ENCODE measurements at places on chromosomes 5 and 9.

- DNase-seq: peak; percentile 33
Measured at GRCh38 chr9:69762527-69762926, 2.7 kb upstream of the PTAR1 start.

- no peak for DNase-seq
Measured at GRCh38 chr5:144032375-144032774, 138.1 kb downstream of the YIPF5 start.

- DNase-seq: no peak
Measured at GRCh38 chr5:159345336-159345735, 15.0 kb upstream of the IL12B start.

DNA sequence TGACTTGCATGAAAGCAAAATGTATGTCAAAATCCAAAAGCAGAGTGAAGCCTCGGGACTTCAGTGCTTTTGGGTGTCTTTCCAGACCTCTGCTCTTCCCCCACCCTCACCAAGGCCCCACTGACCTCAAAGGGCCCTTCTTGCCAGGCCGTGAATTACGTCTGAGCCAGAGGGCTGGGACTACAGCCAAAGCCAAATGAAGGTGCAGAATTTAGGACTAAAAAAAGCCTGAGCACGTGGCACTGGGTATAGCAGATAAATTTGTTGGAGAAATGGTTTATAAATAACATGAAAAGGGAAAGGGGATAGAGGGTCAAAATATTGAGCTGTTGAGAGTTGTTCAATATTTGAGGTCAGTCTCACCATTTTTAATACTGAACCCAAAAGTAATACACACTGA, 163.4 kb downstream of the GHR start:
- DNase-seq: no peak

GRCh38 chr5:170520372-170520771, 16.6 kb downstream of the KCNIP1 start:
- DNase-seq: peak; percentile 4

GRCh38 chr5:159395202-159395601, 64.9 kb upstream of the IL12B start:
- no peak for DNase-seq

DNA sequence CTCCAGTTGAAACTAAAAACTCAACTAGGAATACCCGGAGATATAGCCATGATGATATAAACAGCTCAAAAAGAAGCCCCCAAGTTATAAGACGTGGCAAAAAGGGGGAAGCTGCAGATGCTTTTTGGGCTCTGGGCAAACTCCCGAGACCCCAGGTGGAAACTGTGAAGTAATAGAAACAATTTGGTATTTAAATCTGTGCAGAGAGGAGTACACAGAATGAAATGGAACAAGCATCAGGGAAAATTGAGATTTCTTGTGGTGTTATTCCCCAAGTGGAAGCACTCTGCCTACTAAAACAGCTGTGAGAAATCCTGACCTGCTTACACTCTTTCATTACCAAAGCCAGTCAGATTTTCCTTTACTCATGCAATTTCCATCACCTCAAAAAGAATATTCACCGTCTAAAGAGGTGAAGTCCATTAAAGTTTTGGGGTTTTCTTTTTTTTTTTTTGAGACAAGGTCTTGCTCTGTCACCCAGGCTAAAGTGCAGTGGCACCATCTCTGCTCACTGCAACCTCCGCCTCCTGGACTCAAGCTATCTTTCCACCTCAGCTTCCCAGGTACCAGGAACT, 23.5 kb downstream of the SAXO1 start:
- no peak for DNase-seq

DNA sequence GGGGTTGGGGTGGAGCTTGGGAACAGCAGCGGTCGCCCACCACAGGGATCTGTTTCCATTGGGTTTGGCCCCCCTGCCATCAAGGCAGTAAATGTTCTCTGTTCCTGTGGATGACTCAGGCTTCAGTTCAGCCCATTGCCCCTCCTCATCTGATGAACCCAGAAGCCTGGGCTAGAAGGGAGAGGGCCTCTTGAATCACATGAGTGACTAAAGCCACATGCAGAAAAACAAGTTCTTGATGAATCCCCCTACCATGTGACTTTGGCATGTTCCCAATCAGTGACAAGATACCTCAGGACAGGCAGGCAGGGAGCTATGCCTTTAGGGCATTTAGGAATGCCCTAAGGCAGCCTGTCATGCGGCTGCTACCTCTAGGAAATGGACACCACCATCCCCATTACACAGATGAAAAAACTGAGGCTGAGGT, 2.5 kb downstream of the SH3PXD2B start:
- peak; percentile 86 for DNase-seq

DNA sequence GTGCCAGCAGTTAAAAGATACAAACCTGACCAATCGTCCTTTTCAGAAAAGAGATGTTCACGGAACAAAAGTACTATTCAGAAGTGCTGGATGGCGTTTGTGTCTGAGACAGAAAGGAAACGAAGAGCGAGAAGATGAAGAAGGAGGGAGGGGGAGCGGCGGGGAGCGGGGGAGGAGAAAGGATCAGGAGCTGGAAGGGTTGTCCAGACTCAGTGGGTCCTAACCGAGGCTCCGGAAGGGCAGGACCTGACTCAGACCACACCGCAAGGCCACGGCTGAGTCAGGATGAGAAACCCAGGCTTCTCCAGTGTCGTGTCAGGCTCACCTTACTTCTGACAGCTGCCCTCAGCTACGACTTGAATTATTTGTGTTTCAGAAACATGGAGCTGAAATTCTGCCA, 46.2 kb downstream of the PAX5 start:
- DNase-seq: no peak

DNA sequence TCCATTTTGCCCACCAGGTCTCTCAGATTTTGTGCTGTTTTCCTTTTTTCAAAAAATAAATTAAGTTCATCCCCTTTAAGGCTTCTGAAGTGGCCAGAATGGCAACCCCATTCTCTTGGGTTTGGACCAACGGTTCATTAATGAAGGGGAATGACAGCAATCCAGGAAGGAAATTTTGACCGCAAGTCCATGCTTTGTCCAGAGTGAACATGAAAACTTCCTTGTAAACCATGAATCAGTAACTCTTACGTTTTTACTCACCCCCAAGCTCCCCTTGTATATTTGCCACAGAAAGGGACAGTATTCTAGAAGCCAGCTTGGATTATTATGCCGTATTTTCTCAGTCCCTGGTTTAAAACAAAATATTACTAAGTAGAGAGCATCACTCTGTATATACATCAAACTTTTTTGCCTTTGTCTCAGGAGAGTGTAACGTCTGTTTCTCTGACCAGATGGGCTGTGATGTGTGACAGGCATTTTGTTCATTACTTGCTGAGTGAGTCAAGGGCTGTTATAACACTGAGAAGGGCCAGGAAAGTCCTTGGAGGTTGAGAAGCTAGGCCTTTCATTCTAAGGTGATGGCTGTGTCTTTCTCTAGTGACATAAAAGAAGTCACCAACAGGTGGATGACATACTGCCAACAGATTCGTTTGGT, 148.2 kb downstream of the SMARCA2 start:
- DNase-seq: no peak

GRCh38 chr5:151926188-151926587, 1.5 kb upstream of the GLRA1 start:
- no peak for DNase-seq

GRCh38 chr5:163941079-163941478, 435.7 kb downstream of the MAT2B start:
- no peak for DNase-seq

- DNase-seq: peak; percentile 34
Measured at GRCh38 chr5:32690153-32690552, 21.0 kb upstream of the NPR3 start.

DNA sequence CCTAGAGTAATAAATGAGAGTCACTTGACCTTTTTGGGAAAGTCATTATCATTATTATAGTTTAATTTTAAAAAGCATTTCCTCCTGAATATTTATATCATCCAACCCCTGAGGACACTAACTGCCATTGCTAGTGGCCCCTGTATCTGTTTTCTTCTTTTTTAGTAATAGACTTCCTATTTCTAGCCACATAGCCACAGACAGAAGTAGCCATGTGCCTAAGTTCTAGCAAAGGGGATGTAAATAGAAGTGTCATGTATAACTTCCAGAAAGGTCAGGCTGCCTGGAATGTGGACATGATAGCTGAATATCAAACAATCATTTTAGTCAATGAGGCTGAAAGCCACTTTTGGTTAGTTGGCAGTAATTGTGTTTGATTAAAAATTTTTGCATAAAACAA, 37.5 kb upstream of the IQGAP2 start:
- DNase-seq: no peak

DNA sequence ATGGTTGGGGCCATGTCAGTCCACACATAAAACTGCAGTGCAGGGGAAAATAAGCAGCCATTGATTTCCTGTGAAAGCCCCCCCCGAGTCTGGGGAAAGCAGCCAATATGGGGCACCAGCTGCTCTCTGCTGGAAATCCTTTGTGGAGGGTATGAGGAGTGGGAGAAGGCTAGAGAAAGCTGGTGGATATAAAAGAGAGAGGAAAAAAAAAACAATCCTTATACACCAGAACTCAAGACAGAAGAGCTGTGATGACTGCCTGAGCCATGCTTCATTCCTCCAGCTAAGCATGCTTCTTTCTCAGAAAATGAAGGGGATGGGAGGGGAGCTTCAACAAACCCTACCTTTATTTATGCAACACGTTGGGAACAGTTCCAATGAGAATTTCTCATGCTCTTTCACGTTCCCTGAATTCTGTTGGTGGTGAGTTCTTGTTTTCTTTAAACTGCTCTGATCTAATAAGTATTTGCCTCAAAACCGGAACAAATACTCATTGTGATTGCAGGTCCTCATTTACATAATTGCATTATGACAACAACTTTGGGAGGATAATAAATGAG, 688.0 kb upstream of the SEMA6A start:
- DNase-seq: no peak

DNA sequence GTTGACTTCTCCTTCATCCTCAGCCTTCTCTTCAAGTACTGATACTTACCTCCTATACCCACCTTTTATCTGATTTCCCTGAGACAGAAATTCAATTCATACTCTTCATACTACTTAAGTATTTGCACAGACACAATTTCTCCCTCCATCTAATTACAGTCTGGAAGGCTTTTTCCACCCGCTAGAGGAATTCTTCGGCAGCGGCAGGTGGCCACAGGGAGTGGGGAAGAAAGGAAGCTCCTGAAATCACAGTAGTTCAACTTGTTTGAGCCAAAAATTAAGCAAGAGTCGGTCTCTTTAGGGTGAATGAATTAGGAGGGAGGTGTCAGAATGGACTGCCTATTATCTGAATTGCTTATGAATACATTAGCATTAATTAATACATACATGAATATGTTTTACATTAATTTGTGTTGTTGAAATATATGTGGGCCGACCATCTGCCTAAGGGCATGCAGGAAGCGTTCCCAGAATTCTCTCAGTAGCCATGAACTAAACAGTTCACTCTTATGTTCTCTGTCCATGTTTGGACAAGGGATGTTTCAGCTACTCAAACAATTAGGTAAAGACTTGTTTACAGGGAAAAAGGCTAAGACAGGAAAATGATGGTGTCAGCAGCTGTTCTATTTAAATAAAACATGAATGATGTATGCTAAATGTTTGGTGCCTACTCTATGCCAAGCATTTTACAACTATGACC, 101.4 kb upstream of the SMARCA2 start:
- DNase-seq: no peak

DNA sequence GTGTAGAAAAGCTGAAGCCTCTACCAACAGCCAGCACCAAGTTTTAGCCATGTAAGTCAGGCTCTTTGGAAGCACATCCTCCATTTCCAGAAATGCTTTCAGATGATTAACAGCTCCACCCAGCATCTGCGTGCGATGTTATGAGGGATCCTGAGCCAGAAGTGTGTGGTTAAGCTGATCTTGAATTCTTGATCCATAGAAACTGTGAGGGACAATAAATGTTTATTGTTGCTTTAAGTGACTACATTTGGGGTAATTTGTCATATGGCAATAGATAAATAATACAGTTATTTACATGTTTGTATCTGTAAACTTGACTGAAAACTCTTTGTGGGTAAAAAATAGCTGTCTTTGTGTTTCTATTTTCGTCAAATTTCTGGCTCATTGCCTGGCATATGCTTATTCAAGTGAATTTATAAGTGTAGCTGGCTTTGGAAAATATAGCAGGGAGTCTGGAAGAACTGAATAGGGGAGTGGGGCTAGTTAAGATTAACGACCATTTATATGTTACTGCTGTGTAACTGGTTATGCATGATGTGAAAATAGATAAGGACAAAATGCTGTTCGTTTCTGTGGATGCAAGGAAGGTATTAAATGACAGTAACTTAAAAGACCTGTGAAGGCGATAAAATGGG, 234.1 kb downstream of the LRRC70 start:
- no peak for DNase-seq

DNA sequence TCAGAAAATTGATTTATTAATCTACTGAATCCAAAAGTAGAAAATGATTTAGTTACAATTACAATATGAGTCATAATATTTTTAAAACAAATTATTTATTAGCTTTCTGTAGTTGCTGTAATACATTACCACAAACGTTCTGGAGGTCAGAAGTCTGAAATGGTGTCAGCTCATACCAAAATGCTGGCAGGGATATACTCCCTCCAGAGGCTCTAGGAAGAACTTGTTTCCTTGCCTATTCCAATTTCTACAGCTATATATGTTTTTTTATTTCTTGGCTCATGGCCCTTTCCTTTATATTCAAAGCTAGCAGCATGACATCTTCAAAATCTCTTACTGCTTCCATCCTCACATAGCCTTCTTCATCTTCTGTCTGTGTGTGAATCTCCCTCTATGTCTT, 667.9 kb upstream of the ITGA1 start:
- DNase-seq: no peak

DNA sequence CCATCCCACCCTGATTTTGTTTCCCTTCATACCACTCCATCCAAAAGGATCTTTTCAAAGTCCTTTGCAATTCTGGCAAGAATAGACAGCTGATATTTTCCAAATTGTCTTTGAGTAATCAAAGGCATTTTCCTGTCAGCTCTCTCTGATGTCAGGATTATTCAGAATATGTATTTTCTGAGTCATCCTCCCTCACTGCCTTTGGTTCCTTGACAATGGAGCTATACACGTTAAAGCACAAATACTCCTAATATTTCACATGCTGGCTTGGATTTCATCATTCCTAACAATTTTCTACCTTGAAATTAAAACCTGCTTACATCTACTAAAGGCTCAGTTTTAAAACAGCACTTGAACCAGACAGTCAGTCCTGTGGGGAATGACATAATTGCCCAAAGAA, 379.4 kb downstream of the GADD45G start:
- DNase-seq: peak; percentile 33

GRCh38 chr9:4750023-4750673, 9.1 kb upstream of the AK3 start:
- DNase-seq: peak; percentile 73

DNA sequence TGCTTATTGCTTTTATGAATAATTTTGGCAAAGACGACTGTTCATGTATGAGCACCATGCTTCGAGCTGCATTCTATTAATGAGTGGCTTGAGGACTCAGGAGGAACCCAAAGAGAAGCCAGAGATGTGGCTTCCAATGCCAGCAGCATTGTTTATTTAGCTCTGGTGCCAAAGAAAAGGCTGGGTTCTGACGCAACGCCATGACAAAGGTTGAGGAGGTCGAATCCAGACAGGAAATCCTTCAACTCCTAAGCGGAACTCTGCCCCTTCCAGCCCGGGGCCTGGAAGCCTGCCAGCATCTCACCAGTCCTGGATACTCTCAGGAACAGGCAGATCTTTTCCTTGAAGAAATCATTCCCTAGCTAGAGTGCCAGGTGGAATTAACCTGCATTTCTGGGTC, 104.4 kb downstream of the ARHGAP26 start:
- DNase-seq: peak; percentile 33

- DNase-seq: peak; percentile 49
Measured at GRCh38 chr5:8954801-8955200, 591.1 kb downstream of the SEMA5A start.
